ENCODE measurements at places on chromosomes 16 and 17.

DNA sequence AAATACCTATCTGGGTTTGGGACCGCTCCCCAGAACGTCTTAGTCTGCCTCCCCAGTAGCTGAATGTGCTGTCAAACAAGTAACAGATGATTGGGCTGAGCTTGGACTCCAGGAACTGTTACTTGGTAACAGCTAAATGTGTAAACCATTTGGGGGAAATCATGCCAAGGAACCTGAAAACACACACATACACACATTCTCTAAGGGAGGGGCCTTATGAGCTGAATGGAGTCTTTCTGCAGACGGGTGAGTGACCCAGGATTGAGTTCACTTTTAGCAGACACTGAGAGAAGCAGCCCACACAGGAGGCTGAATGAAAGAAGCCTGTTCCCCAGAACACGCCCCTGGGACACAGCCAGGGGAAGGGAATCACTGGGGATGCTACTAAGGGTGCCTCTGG is 1.6 kb downstream of the ACLY start:
- DNase-seq = no peak

DNA sequence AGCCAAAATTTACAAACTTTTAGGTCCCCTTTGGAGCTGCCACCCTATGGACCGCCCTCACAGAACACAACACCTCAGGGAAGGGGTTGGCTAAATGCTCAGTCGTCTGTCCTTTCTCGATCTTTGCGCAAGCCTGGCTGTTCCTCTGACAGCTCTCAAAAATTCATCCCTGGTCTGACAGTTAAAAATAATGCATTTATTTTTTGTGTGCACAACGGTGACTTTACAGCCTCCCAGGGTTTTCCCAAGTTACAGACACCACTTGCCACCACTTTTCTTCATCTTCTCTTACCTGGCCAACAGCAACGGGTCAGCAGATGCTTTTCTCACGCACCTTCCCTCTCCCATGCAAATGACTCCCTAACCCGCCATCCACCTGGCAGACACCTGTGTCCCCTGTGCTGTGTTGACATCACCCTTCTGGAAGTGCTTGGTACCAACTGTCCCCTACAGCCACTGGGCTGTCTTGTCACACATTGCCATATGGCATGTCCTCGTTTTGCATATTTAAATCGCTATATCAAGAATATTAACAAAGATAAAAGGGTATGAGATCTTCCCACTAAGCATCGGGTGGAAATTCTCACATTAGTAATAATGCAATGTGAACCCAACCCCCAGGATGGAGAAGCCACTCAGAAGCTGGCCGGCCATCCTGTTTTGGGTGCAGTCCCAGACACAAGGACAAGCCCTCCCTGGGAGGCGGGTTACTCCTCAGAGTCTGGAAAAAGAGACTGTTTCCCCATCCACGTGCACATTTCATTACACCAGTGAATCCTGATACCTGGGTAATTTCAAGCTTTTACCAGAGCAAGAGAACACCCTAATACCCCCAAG is 187.0 kb downstream of the ZFHX3 start:
- DNase-seq = no peak

DNA sequence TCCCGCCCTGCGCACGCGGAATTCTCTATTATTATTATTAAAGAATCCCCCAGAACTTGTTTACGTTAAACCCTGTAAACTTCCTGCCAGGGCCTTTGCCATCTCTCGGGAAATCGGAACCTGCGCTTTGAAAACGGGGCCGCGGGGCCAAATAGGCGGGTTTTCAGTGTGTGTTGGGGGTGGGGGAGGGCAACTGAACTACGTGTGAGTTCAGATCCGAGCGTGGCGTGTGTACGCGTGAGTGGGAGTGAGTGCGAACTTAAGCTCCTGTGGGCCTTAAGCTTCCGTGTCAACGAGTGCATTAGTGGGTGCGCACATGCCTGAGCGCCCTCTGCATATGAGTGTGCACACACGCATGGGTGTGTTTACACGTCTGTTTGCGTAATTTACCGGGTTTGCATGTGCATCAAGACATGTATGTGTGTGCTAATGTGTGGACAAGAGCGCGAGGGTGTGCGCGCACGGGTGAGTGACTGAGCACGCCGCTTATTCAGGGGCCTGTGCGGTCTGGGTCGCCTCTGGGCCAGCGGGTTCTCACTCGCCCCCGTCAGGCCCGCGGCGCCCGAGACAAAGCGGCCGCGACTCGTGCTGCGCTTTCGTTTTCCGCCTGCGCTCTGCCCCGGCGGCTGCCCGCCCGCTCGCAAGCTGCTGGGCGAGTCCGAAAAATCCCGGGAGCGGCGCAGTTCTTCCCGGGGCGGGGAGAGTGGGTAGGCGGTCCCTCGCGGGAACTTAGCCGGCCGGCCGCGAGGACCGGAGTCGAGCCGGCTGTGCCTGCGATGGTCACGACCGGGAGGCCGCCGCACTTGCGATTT is 1.2 kb upstream of the FOXF1 start:
- no peak for DNase-seq

DNA sequence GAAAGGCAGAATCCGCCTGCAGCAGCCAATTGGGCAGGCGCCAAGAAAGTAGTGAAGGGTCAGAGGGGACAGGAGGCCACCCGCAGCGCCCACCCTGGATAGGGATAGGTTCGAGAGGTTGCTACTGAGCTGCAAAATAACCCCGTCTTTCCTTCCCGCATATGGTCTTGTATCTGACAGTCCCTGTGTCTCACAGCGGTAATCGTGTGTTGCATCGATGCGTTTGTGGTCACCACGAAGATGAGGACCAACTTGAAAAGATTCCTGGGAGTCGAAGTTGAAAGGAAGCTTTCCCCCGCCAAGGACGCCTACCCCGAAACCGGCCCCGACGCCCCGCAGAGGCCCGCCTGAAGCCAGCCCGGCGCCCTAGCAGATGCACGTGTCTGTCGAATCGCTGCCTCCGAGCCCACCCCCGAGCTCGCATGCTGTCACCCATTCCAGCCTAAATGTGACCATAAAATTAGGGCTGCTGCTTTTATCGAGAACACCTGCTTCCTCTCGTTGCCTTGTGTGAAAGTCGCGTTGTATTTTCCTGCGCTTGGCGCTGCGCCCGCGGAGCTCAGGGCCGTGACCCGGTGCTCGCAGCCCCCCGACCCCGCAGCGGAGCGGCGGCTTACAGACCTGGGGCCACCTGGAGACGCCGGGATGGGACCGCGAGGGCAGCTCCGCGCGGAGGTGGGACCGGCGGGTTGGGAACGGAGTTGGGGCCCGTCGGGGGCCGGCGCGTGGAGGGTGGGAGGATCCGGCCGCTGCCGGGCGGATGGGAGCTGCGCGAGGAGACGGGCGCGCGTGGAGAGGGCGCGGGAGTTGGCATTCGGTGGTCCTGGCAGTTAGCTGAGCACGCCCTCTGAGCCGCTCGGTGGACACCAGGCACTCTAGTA is at the start of gene CMTM2:
Gene CMTM2, plus strand, starts transcription at position 813 of the 881 bp plus-strand sequence. CDS start 145 bp downstream, outside the sequence.
- DNase-seq = no peak

DNA sequence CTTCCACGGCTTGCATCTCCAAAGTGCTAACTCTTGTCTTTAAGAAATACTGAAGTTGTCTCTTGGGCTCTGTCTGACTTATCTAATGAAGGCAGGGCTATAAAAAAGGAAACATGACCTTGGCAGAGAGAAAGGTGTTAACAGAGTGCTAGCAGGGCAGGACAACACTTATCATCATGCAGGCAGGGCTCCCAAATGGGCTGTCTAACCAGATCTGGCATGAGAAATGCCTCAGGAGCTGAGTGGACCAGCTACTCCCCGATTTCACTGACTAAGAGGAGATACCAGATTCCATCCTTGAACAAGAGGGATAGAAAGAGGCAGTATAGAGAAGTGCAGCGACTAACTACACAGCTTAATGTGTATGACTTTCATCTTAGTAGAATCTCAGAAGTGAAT is 32.6 kb downstream of the PMP22 start:
- DNase-seq = no peak

DNA sequence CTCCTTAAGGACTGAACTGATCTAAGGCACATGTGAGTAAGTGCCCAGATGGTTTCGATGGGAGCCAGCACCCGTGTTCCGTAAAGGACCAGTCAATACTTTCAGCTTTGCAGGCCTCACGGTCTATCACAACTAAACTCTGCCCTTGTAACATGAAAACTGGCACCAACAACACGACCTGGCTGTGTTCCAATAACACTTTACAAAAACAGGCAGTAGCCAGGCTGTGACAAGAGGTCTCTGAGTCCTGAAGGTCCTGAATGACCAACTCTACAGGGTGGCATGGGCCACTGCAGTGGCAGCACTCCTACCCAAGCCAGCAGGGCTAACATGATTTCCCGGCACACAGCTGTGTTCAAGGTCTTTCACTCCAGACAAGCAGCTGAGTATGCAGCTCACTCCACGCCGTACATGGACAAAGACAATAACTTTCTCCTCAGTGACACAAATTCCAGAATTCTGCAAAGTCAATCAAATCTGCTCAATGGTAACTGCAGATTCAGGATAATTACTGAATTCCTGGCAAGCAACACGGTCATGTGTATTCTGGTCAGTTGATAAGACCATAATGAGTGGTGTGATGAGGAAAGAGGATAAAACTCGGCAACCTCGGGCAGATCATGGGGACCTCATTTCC is 15.3 kb downstream of the NPLOC4 start:
- no peak for DNase-seq

DNA sequence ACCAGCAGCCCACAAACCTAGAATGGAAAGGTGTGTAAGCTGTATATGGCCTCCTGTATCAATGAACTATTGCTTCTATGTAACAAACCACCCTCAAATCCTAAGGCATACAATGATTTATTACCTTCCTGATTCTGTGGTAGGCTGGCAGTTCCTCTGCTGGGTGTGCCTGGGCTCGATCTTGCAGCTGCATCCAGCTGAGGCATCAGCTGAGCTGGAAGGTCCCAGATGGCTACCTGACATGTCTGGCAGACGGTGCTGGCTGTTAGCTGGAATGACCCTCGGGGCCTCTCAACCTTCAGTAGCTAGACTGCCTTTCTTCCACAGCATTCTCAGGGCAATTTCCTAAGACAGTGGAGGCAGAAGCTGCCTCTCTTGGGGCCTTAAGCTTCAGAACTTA is 152.7 kb downstream of the RAB11FIP4 start:
- DNase-seq = no peak

DNA sequence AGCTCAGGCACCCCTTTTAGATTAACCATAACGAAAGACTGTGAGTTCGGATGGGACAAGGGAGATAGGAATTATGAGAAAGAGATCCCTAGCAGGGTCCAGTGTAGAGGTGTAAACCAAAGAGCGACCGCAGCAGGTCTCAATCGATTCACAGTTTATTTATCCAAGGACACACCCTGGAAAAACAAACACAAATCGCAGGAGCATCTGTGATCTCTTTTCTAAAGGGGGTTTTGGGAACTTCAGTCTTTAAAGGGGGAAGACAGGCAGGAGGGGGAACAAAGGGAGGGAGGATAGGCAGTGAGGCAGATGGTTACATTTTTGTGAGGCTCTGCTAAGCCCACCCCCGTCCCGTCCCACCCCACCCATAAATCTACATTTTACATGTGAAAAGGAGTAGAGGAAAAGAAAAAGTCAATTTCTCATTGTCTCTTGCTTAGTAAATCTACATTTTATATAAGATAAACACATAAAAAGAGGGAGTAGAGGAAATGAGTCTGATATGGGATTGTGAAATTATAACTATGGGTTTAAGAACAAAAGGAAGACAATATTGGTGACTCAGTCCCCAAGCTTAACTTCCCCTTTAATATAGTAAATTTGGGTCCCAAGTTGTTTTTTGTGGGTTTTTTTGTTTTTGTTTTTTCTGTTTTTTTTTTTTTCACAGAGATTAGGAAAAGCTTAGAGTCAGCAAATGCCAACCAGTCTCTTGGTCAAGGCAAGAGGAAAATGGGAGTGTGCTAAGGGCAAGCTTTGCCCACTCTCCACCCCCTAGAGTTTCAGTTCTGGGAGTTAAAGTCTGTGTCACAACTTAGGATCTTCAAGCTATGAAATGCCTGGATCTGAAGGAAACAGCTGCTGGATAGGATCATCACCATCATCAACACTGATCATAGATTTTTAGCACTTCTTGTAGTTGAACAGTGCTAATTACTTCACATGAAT is 160.9 kb upstream of the CDH5 start:
- DNase-seq = no peak

DNA sequence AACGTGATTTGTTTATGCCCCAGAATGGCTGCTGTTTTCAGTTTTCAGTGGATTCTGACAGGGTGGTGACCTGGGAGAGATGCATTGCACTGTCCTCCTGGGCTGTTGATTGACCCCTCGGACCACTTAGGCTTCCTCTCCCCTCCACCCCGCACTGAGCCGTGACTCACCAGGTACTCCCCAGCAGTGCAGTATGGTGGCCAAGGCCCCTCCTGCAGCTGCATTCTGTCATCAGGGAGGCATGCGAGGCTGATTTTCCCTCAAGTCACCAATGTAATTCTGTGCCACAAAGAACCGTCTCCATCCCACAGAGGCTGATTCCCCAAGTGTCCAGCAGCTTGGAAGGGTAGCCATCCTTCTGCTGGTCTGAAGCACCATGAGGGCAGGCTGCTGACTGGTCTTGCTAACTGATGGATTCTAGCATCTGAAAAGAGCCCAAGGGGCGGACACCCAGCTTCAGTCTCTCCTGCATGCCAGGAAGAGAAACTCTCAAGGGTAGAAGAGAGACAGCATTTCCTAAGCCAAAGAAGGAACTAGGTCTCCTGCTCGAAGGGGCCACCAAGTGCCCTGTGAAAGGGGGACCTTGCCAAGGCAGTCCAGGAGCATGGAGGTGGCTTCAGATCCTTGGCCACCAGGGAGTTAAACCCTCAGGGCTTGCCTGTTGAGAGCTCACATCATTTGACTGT is 148.1 kb downstream of the SOCS1 start:
- DNase-seq = no peak

- no peak for DNase-seq
These were observed 25.6 kb downstream of the ATP6V0A1 start for GRCh38 chr17:42484304-42484703.

DNA sequence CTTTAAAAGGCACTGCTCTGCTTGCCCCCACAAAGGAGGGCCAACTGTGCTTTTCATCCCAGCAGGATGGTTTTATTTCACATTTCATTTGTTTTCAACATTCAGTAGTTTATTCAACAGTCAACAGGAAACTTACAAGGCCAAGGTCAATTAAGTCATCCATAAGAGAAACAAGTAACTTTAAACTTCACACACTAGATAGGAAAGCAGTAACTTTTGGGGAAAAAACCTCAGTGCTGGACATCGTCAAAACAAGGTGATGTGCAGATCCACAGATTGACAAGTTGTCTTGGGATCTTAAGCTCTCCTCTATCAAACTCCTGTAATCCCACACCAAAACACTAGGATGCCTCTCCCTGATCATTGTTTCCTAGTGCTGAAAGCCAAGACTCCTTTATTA is 18.5 kb downstream of the NFE2L1 start:
- DNase-seq = no peak
